ENCODE measurements at places on chromosomes 16 and 17.

- no peak for DNase-seq
Measured at GRCh38 chr17:48592057-48592514, 1.5 kb downstream of the HOXB5 start.

DNA sequence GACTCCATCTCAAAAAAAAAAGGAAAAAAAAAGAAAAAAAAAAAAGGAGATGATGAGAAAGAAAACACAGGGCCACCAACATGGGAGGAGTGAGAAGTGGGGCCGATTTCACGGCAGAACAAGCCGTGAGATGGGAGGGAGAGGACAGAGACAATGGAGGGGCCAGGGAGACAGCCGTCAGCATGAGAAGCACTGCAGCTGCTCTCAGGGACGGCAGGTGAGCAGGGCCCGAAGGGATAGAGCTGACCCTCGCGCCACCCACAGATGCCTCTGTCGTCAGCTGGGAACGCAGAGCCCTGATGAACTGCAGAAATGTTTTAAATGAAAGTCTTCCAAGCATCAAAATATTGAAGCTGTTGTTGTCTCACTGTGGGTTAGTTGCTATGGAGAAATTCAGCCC, 20.3 kb downstream of the PITPNM3 start:
- DNase-seq, result no peak

- peak; percentile 48 for DNase-seq
Measured at GRCh38 chr17:49193513-49194296, 16.7 kb downstream of the GNGT2 start.

DNA sequence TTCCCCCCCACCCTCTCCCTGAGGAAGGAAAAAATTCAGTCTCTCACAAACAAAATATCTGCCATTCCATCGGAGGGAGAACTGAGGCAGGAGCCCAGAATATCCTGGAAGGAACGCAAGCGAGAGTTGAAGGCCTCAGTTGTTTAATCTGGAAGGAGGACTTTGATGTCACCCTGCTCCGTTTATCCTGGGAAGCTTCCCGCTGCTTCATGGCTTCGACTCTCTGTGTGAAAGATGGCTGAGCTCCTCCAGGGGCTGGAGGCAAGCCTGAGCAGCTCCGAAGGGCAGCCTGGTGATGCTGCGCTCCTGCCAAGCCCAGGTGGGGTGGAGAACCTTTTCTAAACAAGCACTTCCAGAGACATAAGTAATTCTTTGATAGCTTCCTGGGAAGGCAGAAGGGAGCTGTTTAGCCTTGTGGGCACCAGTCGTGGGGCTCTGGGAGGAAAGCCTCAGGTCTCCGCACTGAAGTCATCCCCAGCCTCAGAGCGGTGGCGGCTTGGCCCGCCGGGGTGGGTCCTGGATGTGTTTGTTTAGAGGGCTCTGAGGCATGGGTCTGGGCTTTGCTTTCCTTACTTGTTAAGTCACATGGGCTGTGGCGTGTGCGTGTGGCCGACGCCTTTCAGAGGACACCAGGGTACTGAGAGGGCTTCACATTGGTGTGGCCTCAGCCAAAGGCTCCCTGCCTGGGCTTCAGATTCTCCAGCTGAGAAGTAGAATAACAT, 7.9 kb downstream of the NKD1 start:
- DNase-seq, result no peak

DNA sequence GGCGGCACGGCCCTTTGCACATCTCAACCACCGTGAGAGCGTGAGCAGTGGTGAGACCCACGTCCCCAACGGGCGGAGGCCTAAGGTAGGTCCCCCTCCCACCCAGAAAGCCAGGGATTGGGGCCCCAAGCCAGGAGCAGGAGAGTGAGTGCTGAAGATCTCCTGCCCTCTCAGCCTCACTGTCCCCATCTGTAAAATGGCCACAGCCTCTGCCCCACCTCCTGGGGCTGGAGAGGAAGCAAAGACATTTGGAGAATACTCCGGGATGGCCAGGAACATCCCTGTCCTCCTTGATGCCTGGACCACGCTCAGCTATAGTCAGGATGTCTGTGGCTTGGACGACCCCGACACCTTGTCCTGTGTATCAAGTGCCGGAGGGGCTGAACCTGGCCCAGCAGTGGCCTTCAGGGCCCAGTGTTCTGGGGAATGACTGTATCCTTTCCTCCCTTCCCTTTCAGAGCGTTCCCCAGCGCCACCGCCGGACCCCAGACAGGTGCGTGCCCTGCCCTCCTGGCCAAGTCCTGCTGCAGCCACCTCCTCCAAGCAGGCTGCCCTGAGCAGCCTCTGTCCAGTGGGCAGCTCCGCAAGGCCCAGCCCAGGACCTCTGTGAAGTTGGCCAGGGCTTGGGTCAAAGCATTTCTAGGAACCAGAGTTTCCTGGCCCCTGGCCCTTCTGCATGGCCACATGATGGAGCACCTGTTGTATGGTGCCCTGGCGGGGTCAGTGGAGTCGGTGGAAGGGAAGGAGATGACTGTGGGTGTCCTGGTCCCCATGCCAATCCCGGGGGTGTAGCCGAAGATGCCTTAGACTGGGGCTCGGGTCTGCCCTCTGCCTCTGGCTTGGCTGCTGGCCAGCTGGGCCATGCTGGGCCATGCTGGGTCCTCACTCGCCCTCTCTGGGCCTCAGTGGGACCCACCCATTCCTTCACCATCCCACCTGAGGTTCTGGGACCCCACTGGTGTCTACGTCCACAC, 38.4 kb downstream of the ADCY7 start:
- DNase-seq, result no peak

DNA sequence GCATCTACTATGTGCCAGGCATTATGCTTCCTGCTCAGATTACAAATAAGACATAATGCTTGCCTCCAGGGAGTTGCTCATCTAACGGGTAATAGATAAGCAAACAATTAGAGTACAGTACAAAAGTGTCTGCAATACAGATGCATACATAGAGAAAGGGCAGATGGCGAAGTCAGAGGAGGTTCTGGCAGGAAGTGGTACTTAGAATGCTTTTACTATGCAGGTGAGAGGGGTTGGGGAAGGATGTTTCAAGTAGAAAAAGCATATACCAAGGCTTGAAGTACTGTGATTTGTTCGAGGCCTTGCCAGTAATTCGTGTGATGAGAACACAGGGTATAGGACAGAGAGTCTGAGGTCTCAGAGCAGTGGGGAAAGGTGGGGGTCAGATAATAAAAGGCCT, 349.8 kb downstream of the UTP18 start:
- DNase-seq, result no peak

DNA sequence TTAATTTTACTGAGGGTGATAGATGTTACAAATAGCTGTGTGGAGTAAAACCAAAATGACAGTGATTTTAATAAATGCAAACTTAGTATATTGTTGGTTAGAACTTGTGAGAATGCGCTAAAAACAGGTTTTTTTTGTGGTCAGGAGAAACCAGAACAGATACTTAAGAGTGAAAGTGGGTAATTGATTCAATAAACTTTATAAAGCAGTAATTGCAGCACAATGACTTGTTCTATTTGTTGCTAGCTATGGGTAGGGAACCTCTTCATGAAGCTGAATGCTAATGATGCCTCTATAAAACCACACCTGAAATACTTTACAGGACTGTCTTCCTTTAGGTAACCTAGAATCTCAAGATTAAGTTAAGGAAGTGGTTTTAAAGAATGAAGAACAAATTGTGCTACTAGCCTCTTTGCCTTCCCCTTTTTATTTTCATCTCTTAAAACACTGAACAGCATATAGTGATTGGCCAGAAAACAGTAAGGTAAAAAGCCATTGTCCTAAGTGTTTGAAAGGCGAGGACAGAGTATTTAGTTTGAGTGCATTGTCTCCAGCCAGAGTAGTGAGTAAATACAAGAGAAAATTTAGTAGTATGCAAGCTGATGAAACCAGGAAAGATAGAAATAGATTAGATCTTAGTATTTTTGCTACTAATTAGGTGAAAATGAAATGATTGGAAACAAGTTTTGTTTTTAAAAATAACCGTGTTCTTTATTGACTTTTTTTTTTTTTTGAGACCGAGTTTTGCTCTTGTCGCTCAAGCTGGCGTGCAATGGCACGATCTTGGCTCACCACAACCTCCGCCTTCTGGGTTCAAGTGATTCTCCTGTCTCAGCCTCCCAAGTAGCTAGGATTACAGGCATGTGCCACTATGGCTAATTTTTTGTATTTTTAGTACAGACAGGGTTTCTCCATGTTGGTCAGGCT, 6.0 kb downstream of the GGNBP2 start:
- DNase-seq, result no peak

DNA sequence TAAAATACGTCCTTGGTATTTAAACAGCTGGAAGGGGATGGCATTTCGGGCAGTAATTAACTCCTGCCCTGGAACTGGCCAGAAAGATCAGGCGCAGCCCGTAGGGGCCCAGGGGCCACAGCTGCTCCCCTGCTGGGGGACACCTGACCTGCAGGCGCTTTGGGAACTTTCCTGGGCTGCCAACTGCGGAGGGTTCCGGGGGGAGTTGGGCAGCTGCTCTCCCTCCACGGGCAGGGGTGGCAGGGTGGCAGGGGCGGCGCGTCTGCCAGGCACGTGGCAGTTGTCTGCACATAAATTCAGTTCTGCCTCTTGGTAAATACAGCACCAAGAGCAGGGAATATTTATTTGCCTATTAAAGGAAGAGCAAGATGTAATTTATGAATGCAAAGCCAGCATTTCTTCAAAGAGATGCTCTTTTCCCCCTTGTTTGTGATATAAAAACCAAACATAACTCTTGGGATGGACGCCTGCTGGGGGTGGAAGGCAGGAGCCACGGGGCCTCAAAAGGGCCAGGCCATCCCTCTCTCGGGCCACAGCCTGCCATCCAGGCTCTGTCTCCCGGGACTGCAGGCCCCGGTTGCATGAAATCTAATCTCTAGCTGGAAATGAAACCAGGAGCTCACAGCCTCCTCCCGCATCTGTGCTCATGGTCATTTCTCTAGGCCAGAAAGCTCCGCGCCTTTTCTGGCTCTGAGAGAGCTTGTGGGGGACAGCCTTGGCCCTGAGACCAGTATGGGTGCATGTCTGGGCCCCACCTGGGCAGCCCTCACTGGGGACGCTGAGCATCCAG, 29.9 kb upstream of the CHMP6 start:
- no peak for DNase-seq

DNA sequence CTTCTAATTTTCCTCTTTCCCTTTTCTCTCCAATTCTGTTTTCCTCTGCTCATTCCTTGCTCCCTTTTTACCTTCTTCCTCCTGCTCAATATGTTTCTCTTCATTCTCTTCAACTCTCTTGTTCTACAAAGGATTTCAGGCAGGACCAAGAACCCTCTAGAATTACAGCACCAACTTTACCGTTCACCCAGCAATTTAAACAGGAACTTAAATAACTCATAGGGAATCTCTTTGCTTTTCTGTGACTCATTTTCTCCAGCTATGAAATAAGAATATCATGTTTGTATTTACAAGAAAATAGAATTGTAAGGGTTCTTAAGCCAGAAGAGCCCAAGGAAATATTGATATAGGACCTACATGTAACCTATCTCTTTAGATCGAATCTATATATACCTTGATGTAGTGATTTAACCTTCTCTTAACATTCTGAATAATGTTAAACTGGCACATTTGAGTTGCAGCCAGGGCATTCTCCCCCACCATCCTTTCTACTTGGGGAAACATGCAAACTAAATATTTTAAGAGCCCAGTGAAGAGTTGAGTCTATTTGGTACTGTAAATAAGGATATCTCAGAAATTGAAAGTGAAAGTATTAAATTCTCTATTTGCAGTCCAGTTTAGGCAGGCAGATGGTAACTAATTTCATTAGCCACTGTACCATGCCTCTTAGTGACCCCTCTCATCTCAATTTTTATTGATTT, 137.0 kb downstream of the ANKFN1 start:
- no peak for DNase-seq

DNA sequence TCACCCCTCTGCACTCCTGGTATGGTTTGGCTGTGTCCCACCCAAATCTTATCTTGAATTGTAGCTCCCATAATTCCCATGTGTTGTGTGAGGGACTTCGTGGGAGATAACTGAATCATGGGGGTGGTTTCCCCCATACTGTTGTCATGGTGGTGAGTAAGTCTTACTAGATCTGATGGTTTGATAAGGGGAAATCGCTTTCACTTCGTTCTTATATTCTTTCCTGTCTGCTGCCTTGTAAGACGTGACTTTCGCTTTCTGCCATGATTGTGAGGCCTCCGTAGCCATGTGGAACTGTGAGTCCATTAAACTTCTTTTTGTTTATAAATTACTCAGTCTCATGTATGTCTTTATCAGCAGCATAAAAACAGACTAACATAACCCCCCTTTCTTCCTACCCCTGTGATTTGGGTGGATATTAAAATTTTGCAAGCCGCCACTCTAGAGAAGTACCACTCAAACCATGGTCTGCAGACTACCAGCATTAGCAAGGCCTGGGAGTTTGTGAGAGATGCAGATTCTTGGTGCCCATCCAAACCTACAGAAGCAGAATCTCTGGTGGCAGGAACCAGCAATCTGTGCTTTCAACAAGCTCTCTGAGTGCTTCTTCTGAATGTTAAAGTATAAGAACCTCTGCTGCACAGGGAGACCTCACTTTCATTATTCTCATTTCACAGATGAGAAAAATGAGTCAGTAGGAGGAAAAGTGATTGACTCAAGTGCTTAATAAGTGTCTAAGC, 999.5 kb upstream of the EEF2KMT start:
- no peak for DNase-seq

DNA sequence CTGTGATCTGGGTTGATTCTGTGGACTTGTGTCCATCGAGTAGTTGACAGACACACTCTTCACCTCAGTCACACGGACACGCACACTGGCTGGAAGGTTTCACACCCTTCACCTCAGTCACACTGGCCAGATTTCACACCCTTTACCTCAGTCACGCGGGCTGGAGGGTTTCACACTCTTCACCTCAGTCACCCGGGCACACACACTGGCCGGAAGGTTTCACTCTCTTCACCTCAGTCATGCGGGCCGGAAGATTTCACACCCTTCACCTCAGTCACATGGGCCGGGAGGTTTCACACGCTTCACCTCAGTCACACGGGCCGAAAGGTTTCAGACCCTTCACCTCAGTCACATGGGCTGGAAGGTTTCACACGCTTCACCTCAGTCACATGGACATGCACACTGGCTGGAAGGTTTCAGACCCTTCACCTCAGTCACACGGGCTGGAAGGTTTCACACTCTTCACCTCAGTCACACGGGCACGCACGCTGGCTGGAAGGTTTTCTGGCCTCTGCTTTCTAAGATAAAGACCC, 96.2 kb downstream of the PGS1 start:
- DNase-seq, result no peak

DNA sequence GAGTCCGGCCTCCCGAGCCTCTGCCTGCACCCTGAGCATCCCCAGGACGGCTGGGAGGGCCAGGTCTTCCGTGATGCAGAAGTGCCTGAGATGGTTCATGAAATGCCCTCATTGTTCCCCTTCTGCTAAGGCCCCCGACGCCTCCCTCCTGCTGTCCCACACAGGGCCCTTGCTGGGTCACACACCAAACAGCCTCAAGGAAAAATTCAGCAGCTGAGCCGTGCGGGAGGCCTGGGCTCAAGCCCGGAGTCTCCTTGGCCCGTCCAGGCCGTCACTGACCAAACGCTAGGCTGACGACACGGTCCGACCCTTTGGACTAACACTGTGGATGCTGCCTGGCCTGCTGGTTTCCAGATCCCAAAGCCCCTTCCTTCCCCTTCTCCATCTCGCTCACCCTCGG, 90.2 kb downstream of the RTN4RL1 start:
- DNase-seq, result no peak

GRCh38 chr17:49578952-49579500, 3.4 kb downstream of the NXPH3 start:
- no peak for DNase-seq
